ENCODE measurements at places on chromosomes 7 and 10.

DNA sequence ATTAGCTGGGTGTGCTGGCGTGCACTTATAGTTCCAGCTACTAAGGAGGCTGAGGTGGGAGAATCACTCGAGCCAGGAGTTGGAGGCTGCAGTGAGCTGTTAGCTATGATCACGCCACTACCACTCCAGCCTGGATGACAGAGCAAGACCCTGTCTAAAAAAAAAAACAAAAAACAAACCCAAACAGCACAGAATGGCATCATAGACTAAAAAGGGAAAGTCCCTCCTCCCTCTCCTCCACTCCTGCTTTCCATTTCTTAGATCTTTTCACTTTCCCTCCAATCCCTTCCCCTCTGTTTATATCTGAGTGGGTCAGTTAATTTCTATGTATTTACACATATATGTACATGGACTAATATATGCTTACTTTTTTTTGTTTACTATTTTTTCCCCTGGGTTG, 10.4 kb upstream of the PIP4K2A start:
- no peak for DNase-seq

DNA sequence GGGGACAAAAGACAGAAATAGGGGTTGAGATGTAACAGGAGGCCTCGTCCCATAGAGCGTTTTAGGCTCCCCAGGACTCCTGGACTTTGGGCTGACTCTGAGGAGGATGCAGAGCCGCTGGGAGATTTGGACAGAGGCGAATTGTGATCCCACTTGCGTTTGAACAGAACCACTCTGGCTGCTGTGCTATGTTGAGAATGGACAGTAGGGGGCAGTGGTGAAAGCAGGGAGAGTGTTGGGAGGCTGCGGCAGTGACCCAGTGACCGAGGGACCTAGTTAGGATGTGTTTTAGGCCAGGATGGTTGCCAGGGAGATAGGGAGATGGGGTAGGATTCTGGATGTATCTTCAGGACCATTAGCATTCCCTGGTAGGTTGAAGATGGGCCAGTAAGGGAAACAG, 271.6 kb downstream of the CCDC3 start:
- DNase-seq, result no peak

GRCh38 chr10:1638889-1639419, 98.4 kb downstream of the ADARB2 start:
- no peak for DNase-seq

DNA sequence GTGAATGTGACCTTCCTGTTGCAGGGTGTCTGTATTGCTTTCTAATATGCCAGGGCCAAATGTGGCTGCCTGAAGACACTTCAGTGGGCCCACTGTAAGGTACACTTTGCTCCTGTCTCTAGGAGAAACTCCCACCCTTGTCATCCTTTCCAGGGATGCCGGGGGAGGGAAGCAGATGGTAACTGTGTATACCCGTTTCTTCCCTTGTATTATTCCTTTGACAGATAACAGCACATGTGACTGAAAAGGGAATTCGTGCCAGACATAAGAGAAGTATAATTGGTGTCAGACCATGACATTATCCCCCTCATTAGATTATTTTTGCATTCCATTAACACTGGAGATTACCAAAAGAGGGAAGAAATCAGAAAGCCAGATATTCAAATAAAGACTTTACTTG, 317.7 kb downstream of the CAMK1D start:
- DNase-seq, result no peak

DNA sequence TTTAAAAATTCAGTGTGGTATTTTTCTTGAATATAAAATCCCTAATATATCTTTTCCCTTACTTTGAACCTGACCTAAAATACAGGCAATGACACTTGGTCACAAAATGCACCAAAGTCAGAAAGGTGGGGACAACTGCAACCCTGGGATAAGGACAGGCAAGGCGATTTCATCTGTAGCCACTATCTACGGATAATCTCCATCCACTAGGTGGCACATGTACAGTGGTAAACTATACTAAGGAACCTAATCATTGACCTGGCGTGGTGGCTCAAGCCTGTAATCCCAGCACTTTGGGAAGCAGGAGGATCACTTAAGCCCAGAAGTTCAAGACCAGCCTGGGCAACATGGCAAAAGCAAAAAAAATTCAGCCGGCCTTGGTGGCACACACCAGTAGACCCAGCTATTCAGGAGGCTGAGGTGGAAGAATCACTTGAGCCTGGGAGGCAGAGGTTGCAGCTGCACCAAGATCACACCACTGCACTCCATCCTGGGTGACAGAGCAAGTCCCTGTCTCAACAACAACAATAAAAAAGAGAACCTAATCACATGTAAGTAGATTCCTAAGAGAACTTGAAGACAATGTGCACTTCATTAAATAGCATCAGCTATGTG, 98.9 kb downstream of the KMT2C start:
- DNase-seq, result no peak

DNA sequence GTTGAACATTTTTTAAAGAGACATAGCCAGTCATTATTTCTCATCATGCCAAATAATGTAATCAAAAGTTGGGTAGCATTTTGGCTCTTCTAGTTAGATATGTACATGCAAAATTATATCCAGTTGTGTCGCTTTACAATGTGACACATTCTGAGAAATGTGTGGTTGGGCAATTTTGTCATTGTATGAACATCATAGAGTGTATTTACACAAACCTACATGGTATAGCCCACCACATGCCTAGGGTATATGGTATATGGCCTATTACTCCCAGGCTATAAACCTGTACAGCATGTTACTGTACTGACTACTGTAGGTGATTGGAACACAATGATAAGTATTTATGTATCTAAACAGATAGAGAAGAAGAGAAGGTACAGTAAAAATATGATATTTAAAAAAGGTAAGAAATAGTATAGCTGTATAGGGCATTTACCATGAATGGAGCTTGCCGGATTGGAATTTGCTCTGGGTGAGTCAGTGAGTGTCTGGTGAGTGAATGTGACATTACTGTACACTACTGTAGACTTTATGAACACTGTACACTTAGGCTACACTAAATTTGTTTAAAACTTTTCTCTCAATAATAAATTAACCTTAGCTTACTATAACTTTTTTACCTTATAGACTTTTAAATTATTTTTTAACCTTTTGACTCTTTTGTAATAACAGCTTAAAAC, 16.5 kb downstream of the ZNF365 start:
- DNase-seq, result no peak
